ENCODE measurements at places on chromosomes 2 and 18.

DNA sequence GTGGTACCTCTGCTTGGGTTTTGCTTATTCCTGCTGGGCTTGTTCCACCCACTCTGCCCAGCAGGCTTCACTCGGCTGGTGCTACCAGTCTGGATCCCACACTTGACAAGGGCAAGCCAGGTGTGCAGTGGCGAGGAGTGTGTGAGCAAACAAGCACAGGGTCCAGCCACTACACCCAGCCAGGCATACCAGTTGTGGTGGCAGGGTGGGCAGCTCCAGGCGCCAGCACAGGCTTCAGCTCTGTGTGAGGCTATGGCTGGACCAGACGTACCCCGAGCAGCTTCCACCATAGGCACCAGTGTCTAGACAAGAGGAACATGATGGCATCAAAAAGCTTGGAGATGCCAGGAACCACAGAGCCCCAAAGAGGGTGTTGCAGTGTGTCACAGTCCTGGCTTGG is 93.1 kb upstream of the GALNT5 start:
- no peak for DNase-seq

DNA sequence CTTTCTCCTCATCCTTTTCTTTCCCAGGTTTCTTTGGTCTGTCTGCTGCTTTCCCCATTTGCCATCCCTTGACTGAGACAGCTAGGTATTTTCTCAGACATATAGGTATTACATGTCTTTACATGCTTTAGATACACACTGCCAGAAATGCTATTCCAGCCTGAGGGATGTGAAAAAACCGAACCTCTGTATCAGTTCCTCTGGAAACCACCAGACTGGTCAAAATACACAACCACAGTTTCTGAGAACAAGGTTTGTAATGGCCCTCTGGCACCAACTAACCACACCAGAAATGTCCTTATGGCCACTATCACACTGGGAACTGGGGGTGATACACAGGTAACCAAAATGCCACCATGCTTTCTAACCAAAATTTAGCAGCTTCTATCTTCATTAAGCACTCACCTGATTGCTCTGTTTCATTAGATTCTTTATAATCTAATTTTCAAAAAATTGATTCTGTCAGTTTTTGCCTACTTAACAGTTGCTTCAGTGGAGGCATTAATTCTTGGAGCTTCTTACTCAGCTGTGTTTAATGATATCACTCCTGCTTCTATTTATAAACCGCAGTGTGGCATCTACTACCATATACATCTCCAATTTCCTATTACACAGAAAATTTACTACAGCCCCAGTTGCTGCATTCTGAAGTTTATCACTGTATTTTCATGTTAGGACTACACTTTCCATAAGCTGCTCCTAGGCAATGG is 243.5 kb downstream of the WDPCP start:
- no peak for DNase-seq

DNA sequence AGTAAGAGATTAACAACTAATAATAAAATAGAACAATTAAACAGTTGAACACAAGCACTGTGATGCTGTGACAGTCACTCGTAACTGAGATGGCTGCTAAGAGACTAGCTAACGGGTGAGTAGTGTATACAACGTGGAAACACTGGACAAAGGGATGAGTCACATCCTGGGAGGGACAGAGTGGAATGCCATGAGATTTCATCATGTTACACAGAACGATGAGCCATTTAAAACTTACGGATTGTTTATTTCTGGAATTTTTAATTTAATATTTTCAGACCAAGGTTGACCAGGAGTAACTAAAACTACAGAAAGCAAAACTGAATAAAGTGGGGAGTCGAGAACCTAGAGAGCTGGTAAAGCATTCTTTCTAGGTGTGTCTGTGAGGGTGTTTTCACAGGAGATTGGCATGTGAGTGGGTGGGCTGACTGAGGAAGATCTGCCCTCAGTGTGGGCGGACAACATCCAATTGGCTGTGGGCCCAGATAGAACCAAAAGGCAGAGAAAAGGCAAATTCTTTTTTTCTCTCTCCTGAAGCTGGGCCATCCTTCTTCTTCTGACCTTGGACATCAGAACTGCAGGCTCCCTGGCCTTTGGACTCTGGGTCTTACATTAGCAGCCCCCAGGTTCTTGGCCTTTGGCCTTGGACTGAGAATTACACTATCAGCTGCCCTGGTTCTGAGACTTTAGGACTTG is 14.6 kb downstream of the TMSB10 start:
- DNase-seq, result no peak

- no peak for DNase-seq
Observed at GRCh38 chr2:98521266-98521665, 76.6 kb downstream of the INPP4A start.

- no peak for DNase-seq
Observed at GRCh38 chr2:157684940-157685466, 56.3 kb upstream of the ACVR1C start.
